Activated CD4-positive, alpha-beta T cell treated with anti-CD3 and anti-CD28 coated beads, Interleukin-2, amount 10 ng/mL, durations not matched to agents 24 days and 14 days (primary cell): ENCODE measurements at places on chromosomes 7 and 10. TPM values are rescaled to one million over a fixed set of nuclear protein-coding genes. Genes with fewer than 3 reads are reported as not detected.

GTF2IRD1 gene
- 1.4 and 2.7 TPM in 2 replicates for total RNA-seq

DNA sequence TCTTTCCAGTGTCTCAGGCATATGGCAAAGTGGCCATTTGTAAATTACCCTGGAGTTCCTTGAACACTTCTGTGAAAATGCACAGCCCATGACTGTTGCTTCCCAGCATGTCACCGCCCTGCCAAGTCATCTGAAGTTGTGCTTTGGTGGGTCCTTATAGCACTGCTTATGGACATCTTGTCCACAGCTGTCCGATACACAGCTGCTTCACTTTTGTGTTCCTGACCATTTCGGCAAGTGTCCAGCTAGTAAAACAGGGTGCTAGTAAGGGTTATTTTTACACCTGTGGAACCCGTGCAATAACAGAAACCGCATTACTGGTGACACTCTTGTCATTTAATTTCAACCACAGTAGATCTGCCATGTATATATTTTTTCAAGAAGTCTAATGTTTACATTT lies 29.7 kb downstream of the PIP4K2A start:
- no peaks in the 10 kb centered on the region for H3K27me3 ChIP-seq
- peak overlapping the region; percentile 92 for H3K27ac ChIP-seq
- no peak for DNase-seq
- H3K4me1 ChIP-seq, result peaks cover 71% of the 10 kb centered on the region
- H3K4me3 ChIP-seq, result peak overlapping the region; percentile 78

DNA sequence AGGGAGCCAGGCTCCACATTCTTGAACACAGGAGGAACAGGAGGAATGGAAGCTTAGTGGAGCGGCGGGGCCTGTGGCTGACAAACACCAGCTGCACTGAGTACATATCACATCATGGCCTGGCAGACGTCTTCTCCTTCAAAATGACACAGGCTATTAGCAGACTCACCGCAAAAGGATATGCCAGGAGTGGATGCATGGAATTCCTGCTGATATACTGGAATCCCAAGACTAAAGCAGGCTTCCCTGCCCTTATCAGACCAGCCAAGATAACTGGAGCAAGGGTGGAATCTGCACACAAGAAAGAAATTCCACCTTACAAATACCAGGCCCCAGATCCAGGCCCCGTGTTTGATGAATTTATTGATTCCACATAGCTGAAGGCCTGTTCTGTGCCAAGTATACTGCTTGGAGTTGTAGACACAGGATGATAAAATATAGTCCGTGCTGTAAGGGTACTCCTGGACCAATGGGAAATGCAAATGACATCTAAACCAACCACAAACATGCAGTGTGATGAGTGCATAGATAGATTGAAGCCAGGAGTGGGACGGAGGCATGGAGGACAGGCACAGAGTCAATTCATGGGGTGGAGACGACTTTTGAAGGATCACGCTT lies 480.5 kb upstream of the ZMIZ1 start:
- no peak overlapping the region for H3K4me3 ChIP-seq
- no peak for DNase-seq
- peaks cover 3% of the 10 kb centered on the region for H3K27me3 ChIP-seq
- H3K4me1 ChIP-seq, result no peaks in the 10 kb centered on the region
- no peaks in the 10 kb centered on the region for H3K36me3 ChIP-seq

NKX2-3 gene
- total RNA-seq, result not detected in 2 replicates

SCIN gene
- total RNA-seq, result not detected in 2 replicates

DNA sequence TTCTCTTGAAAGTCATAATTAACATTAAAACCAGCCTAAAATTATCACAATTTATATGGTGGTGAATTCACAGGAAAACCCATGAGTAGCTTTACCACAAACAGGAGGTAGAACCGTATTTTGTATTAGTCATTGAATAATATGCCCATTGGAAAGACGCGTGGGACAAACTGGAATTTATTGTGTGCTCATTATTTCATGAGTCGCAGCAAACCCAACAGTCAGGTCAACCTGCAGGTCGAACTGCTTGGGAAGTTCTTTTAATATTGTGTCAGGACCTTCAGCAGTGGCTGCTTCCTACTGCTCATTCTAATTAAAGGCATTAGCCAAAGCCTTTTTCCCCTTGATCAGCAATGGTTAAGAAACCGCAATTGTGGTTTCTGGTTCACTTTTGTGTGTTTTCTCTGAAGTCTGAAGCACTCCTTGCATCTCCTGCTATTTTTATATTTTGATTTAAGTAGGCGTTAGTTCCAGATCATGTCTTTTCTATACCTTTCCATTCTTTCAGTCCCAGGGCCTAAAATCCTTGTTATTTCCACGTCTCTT lies 100.1 kb downstream of the RAB11FIP2 start:
- no peaks in the 10 kb centered on the region for H3K36me3 ChIP-seq
- H3K27ac ChIP-seq, result no peak overlapping the region
- DNase-seq, result no peak
- H3K4me3 ChIP-seq, result no peak overlapping the region

SEMA3A gene
- total RNA-seq, result 0.14 and 0.26 TPM in 2 replicates

DNA sequence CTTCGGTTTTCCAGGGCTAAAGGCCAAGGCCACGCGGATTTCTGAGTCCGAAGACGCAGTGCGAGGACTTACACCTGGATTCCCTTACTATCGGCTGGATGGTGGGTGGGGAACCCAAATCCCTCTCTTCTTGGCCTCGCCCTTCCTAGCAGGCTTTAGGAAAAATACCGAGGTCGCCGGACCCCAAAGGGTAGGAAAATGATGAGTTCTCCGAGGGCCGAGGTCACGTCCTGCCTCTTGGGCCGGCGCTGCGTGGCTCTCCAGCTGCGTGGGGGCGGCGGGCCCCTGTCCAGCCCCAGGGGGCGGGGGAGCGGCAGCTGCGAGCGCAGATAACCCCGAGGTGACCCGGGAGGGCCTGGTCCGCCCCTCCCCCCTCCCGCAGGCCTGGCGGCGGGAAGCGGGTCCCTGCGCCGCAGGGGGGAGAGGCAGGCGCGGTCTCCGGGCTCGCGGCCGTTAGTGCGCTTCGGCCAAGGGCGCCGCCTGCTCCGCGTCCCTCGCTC lies 805 bp upstream of the HMX3 start:
- no peak for DNase-seq
- H3K4me1 ChIP-seq, result peaks cover 11% of the 10 kb centered on the region
- H3K36me3 ChIP-seq, result peaks cover 2% of the 10 kb centered on the region

DNA sequence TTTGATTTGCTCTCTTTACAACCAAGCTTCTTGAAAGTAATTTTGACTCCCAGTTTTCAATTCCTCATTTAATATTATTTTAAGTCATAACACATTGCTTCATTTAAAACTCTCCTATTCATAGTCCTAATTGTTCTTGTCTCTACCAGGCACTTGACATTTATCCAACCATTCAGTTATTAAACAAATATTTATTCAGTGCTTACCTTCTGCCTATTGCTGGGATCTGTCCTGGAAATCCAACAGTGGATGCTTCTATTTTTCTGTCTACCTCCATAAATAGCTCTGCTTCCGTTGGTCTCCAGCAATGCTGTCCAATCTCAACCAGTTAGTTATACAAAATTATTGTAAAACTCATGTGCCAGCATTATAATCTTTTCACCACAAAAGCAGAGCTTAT lies 615.1 kb downstream of the ZWINT start:
- H3K27ac ChIP-seq, result no peak overlapping the region
- no peaks in the 10 kb centered on the region for H3K27me3 ChIP-seq
- DNase-seq, result no peak

GRCh38 chr10:49612513-49613164 lies 1.2 kb upstream of the CHAT start:
- H3K4me1 ChIP-seq, result peaks cover 2% of the 10 kb centered on the region
- H3K27ac ChIP-seq, result peak overlapping the region; percentile 48
- H3K4me3 ChIP-seq, result peak overlapping the region; percentile 41
- peaks cover 3% of the 10 kb centered on the region for H3K36me3 ChIP-seq
- peaks cover 62% of the 10 kb centered on the region for H3K27me3 ChIP-seq
- DNase-seq, result no peak

GRCh38 chr10:122884166-122884565 lies 4.8 kb upstream of the FAM24B start:
- H3K36me3 ChIP-seq, result peaks cover 15% of the 10 kb centered on the region
- H3K27ac ChIP-seq, result no peak overlapping the region
- no peak for DNase-seq

NEBL gene
- total RNA-seq, result 0.42 and 0.59 TPM in 2 replicates

MYL10 gene
- not detected in 2 replicates for total RNA-seq

- H3K27ac ChIP-seq, result no peak overlapping the region
- H3K4me1 ChIP-seq, result peaks cover 9% of the 10 kb centered on the region
- H3K36me3 ChIP-seq, result peaks cover 6% of the 10 kb centered on the region
- no peak for DNase-seq
- no peak overlapping the region for H3K4me3 ChIP-seq
Measured at GRCh38 chr10:62230344-62231121, 38.1 kb downstream of the RTKN2 start.

GRCh38 chr10:310371-310770 lies 175.1 kb downstream of the ZMYND11 start:
- H3K27ac ChIP-seq, result no peak overlapping the region
- H3K36me3 ChIP-seq, result no peaks in the 10 kb centered on the region
- no peak for DNase-seq
- peaks cover 6% of the 10 kb centered on the region for H3K4me1 ChIP-seq
- H3K4me3 ChIP-seq, result no peak overlapping the region

- DNase-seq, result peak; percentile 68
- no peaks in the 10 kb centered on the region for H3K27me3 ChIP-seq
- H3K4me1 ChIP-seq, result peaks cover 34% of the 10 kb centered on the region
- H3K36me3 ChIP-seq, result peaks cover 10% of the 10 kb centered on the region
- H3K4me3 ChIP-seq, result peak overlapping the region; percentile 48
Measured at GRCh38 chr10:74058071-74058470, 60.2 kb downstream of the VCL start.

GNGT1 gene
- total RNA-seq, result not detected in 2 replicates

MYO1G gene
- 283 and 290 TPM in 2 replicates for total RNA-seq

DNA sequence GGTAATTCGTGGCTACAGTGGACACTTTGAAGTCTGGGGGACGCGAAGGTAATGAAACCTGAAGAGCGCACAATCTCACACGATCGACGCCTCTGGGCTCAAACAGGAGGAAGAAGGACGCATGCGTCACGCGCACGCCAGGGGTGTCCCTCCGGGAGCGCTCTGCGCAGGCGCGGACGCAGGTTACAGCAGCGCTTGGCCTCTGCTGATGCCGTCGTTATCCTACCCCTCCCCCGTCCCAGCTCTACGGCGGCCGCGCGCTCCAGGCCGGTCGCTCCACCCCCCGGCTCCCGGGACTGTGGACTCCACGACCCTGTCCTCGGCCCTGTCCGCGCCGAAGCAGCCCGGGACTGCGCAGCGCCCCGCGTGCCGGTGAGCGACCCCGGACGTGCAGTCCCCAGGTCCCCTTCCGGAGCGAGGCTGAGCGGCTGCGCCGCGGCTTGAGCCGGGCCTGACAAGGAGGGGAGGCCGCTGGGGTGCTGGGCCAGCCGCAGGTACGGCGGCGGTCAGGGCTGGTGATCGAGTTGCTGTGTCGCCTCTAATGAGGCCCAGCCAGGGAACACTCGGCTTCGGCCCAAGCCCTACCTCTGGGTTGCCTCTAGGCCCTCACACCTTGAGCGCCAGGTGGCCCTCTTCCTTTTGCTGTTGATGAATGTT lies at the start of gene TMEM106B:
Gene TMEM106B, plus strand, starts transcription at position 241 of the 657 bp plus-strand sequence. CDS start 3,517 bp downstream, outside the sequence.
- peaks cover 33% of the 10 kb centered on the region for H3K27me3 ChIP-seq
- DNase-seq, result peak; percentile 99
- H3K4me3 ChIP-seq, result peak within 1 kb of the TSS; percentile 94

DNA sequence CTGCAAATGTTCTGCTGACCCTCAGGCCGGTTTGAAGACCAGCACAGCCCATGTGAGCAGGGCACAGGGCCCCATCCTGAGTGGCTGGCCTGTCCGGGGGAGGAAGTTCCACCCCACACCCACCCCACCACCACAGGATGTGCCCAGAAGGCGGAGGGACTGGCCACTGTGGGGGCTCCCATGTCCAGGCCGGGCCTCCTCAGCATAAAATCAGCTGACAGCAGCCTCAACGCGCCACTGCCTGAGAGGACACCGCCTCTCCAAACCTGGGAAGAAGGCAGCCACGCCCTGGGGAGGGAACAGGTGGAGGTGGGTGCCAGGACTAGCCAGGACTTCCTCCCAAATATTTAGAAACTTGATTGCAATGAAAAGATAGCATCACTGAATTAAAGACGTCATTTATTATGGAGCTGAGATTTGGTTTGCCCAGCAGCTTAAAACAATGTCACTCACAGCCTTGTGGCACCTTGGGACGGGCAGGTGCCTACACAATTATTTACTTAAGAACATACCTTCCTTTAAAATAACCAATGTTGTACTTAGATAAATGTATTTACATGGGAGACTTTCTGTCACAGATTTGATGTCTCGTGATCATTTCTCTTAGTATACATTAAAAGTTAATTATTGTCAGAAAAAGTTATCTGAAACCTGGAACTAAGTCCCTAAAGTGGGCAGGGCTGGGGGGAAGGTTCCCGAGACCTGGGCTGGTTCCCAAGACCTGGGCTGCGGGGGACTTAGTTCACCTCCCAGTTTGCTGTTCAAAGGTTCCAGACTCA lies 27.3 kb upstream of the FAM20C start:
- no peaks in the 10 kb centered on the region for H3K36me3 ChIP-seq
- peaks cover 2% of the 10 kb centered on the region for H3K27me3 ChIP-seq
- no peak for DNase-seq
- H3K27ac ChIP-seq, result no peak overlapping the region

NUP205 gene
- 129 and 130 TPM in 2 replicates for total RNA-seq

TDRD1 gene
- 0.16 and 0.21 TPM in 2 replicates for total RNA-seq

DNA sequence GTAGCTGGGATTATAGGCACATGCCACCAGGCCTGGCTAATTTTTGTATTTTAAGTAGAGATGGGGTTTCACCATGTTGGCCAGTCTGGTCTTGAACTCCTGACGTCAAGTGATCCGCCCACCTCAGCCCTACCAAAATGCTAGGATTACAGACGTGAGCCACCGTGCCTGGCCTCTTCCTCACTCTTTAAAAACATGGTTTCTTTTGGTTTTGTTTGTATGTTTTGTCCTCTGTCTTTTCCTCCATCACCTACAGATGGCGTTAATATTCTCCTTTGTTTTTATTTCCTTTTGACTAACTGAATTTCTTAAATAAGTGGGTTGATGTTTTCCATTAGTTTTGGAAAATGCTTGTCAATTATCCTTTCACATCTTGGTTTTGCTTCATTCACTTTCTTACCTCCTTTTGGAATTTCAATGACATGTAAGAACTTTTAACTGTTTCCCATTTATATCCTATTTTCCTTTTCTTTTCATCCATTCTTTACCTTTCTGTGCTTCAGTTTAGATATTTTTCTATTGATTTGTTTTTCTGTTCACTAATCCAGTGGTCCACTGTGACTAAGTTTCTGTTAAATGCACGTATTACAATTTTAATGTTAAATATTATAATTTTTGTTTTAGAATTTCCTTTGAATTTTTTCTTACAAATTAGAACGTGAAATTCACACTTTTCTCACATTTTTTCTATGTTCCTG lies 104.1 kb downstream of the ZNF467 start:
- no peak overlapping the region for H3K4me3 ChIP-seq
- H3K27ac ChIP-seq, result no peak overlapping the region
- no peaks in the 10 kb centered on the region for H3K4me1 ChIP-seq
- DNase-seq, result no peak

ANKIB1 gene
- 54.3 and 55.7 TPM in 2 replicates for total RNA-seq

- peak overlapping the region; percentile 56 for H3K4me3 ChIP-seq
- DNase-seq, result no peak
- peaks cover 19% of the 10 kb centered on the region for H3K4me1 ChIP-seq
- peaks cover 29% of the 10 kb centered on the region for H3K36me3 ChIP-seq
- peak overlapping the region; percentile 20 for H3K27ac ChIP-seq
Measured at GRCh38 chr10:15141136-15142054, 27.1 kb downstream of the NMT2 start.

- H3K4me1 ChIP-seq, result no peaks in the 10 kb centered on the region
- H3K27ac ChIP-seq, result no peak overlapping the region
- DNase-seq, result no peak
- H3K36me3 ChIP-seq, result no peaks in the 10 kb centered on the region
Measured at GRCh38 chr7:69804962-69805361, 206.7 kb downstream of the AUTS2 start.

FGFBP3 gene
- total RNA-seq, result 2.5 and 2.7 TPM in 2 replicates

GRCh38 chr7:121398246-121398645 lies 2.1 kb upstream of the FAM3C start:
- peaks cover 28% of the 10 kb centered on the region for H3K4me1 ChIP-seq
- H3K27ac ChIP-seq, result no peak overlapping the region
